ENCODE measurements at places on chromosomes 13 and 19.

DNA sequence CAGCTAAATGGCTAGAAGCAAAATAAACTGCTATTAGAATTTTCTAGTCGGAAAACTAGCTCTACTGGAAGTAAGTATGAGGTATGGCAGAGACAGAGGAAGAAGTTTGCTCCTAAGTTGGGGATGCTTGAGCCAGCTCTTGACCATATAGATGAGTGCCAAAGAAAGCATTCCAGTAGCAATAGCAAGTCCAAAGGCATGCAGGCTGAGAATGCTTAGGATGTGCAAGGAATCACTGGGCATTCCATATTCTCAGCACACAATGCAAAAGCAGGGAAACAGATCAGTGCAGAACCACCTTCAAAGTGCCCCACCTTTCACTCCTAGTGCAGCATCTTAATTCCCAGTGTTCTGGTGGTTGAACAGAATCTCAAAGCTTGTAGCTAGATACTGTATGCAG is 32.9 kb downstream of the SERTM1 start:
- DNase-seq, result no peak

DNA sequence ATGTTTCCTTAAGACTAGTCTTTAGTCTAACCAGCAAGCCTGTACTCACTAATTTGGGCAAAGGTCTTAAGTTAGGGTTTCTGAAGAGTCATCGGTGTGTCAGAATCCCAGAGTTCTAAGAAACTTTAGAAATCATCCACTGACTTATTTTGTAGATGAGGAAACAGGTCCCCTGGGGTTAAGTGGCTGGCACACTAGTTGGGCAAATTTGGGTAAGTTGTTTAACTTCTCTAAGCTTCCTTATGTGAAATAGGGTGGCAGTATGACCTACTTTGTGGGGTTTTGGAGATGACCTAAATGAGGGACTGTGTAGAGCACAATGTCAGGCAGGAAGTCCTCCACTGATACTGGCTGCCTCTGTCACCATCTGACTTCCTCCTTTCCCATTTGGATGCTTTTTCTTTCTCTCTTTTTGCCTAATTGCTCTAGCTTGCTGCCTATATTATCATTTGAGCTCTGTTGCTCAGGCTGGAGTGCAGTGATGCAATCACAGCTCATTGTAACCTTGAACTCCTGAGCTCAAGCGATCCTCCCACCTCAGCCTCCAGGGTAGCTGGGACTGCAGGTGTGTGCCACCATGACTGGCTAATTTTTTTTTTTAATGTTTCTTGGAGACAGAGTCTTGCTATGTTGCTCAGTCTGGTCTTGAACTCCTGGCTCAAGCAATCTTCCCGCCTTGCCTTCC is 2.3 kb downstream of the ADGRE3 start:
- DNase-seq, result no peak

GRCh38 chr13:40352380-40352778 is 314.1 kb downstream of the FOXO1 start:
- DNase-seq, result no peak

DNA sequence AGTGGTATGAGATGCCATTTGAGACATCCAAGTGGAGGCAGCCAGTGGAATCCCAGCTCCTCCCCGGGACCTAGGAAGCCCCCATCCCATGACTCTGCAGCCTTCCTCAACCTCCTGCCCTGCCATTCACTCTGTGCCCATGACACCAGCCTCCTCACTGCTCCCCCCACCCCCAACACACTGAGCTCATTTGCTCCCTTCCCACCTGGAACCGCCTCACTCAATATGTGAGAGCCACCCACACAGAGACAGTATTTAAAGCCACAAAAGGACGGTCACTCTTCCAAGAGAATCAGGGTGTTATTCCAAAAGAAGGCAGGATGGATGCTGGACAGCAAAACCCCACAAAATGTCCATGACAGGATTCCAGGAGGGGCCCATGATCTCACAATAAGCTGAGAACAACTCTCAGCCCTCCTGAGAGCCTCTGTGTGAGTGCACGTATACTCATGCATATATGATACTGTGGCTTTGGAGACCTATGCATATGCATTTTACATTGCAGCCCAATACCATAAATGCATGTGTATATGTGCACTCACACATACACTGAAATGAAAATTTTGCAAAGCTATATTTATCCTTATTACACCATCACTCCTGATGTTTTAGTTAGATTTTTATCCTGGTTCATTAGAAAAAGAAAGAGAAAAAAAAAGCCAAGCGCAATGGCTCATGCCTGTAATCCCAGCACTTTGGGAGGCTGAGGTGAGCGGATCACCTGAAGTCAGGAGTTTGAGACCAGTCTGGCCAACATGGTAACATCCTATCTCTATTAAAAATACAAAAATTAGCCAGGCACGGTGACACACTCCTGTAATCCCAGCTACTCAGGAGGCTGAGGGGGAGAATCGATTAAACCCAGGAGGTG is 10.8 kb upstream of the RANBP3 start:
- DNase-seq, result no peak

- no peak for DNase-seq
Observed at GRCh38 chr19:18659281-18660050, 22.6 kb downstream of the KLHL26 start.

GRCh38 chr13:26525528-26525927 is 32.0 kb upstream of the WASF3 start:
- no peak for DNase-seq

DNA sequence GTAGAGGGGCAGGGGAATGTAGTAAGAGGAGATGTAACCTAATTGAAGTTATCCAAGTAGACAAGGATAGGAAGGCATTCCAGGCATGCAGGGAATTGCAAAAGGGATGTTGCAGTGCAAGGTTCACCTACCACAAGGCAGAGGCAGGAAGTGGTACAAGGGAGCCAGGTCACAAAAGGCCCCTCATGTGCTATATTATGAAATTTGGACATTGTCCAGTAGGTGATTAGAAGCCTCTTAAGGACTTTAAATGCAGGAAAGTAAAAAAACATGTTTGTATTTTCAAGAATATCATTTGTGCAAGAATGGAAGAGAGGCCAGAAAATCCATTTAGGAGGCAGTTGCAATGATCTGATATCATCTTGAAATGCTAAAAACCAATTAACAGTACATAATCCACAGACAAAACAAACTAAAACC is 111.4 kb downstream of the FRY start:
- no peak for DNase-seq

DNA sequence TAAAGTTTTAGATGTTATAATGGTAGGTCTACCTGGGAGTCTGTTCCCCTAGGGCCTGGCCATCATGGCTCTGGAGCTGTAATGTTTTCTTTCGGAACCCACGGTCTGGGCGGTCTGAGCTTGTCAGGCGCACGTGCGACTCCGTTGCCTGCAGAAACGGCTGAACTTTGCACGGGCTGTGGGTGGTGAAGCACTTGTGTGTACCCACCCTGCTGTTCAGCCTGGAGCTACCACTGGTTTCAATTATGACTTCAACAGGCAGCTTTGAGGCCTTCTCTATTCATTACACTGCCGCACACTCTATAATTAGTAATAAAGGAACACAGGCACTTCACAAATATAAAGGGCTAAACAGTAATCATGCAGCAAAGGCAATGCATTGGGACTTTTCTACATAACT is 6.0 kb downstream of the PCDH8 start:
- DNase-seq, result no peak

DNA sequence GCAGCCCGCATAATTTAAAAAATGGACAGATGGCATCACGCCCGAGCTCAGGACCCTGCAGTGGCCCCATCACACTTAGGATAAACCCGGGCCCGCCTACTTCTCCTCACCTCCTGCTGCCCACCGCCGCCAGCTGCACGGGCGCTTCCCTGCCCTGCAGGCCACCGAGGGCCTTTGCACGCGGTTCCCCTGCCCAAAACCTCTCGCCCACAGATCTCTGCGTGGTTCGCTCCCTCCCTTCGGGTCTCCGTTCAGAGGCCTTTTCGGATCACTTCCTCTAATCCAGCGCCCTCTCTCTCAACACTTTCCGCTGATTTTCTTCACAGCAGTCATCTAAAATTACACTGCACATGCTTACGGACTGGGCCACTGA is 1.8 kb downstream of the SHISA7 start:
- DNase-seq, result no peak

DNA sequence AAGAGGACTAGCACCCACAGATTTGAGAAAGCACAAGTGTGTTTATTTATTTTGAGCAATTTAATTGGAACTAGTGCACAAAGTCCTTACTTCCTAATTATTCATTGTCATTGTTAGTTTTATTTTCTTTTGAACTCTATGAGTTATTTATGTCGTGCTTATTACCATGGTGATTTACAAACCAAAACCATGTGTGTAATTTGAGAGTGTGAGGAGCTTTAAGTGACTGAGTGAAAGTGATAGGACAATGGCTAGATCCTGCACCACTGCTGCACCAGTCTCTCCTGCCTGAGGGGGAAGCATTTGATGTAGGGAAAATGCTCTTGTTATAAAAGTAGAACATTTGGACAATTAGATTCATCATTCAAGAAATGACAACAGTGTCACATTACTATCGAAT is 172.3 kb upstream of the KLF12 start:
- no peak for DNase-seq

GRCh38 chr19:27844261-27844660 is 1368.7 kb downstream of the UQCRFS1 start:
- no peak for DNase-seq

DNA sequence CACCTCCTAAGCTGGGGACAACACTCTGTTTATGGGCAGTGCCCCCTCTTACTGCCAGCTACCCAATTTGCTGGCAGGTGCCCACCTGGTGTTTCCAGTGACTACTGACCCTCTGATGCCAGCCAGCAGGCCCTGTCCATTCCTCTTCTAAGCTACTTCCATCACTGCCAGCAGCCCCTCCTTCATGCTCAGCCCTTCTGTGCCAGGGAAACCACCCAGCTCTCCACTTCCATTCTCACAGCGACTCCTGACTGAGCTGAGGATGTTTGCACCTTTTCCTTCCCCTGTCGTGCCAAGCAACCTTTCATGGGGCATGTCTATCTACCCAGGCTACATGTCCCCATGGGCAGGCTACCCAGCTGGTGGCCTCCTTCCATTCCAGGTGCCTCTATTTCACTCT is 24.0 kb upstream of the ZNF492 start:
- DNase-seq, result no peak

- DNase-seq, result peak; percentile 36
Observed at GRCh38 chr19:46998445-46999125, 21.1 kb upstream of the NPAS1 start.

- DNase-seq, result no peak
Observed at GRCh38 chr13:22765547-22765946, 415.2 kb upstream of the SGCG start.

GRCh38 chr13:77345150-77345780 is 18.4 kb upstream of the MYCBP2 start:
- DNase-seq, result no peak

DNA sequence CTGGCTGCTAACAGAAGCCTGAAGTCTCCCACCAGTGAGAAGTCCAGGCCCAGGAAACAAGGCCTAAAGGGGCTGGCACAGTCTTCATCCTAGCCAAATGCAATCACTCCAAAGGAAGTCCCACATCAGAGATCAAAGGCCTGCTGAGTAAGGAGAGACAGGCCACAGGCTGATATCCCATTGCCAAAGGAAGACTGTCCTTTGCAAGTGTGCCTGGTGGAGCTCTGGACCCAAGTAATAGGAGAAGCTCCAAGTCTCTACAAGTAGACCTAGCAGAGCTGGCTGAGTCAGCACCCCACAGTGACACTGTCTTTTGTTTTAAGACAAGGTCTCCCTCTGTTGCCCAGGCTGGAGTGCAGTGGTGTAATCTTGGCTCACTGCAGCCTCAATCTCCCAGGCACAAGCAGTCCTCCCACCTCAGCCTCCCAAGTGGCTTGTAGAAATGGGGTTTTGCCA is 4.5 kb downstream of the DBP start:
- DNase-seq, result no peak

- peak; percentile 65 for DNase-seq
Observed at GRCh38 chr13:113452942-113453901, at the start of gene ADPRHL1. Gene ADPRHL1 (minus strand): TSS chr13:113453488. CDS start chr13:113453437, 51 bp downstream.

DNA sequence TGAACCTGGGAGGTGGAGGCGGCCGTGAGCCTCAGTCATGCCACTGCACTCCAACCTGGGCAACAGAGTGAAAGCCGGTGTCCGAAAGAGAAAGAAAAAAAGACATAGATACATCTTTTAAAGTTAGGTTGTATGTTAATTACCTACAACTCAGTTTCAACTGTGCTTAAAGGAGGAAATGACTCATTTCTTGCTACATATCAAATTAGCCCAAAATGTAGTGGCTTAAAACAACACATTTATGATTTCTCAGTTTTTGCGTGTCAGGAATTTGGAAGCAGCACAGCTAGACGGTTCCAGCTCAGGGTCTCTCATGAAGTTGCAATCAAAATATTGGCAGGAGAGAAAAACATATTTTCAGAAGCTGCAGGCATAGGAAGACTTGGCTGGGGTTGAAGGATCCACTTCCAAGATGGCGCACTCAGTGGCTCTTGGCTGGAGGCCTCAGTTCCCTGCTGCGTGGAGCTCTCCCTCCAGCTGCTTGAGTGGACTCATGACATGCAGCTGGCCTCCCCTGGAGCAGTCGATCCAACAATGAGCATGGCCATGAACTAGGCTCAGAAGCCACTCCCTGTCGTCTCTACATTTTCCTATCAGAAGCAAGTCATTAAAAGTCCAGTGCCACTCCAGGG is 7.1 kb downstream of the LDLR start:
- DNase-seq, result no peak

- no peak for DNase-seq
Observed at GRCh38 chr19:5330307-5330720, 10.3 kb downstream of the PTPRS start.
